G401 (cell line): ENCODE measurements at places on chromosomes 2 and 18.

- peak; percentile 37 for DNase-seq
Measured at GRCh38 chr18:68532328-68532885, 182.5 kb downstream of the TMX3 start.

GRCh38 chr2:68839260-68839833, 31.9 kb downstream of the BMP10 start:
- no peak for DNase-seq

- no peak for DNase-seq
Measured at GRCh38 chr2:237618449-237618848, 8.9 kb upstream of the LRRFIP1 start.

- DNase-seq: no peak
Measured at GRCh38 chr18:43917520-43917919, 640.2 kb upstream of the SYT4 start.

DNA sequence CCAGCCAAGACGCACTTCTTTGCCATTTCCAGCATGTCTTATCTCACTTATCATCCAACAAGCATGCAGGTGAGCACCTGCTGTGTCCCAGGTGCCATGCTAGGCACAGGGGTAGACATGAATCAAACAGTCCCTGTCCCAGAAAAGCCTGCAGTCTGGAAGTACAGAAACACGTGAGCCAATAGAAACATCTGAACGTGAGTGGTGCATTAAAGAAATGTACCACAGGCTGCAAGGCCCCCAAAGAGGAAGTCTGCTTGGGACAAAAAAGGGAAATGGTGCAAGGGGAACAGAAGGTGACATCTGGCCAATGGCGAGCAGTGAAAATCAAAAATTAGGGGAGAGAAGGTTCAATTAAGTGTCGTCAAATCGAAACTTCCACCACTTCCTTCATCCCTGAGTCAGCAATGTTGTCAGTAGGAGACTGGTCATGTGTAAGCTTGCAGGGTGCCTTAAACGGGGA, 17.6 kb upstream of the TMEM247 start:
- DNase-seq: no peak

DNA sequence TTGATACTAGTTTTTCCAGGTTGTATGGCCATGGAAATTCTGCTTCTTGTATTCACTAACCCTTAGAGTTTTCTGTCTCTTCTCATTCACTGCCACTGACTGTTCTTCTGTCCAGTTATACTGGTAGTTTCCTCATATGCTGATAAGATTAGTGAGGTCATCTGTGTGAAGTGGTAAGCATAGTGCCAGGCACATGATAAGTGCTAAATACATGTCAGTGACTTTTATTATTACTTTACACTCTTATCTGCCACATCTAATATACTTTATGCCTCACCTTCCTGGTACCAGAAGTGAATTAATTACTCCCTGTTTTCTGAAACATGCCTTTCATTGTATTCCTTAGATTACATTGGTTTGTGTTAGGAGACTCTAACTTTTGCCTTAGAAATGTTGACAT, 91.3 kb downstream of the NBEAL1 start:
- DNase-seq: no peak

GRCh38 chr18:55744206-55744605, 156.2 kb upstream of the TCF4 start:
- no peak for DNase-seq
